Stimulated activated CD4-positive, alpha-beta T cell treated with anti-CD3 and anti-CD28 coated beads, Interleukin-4, amount 100 ng/mL, for 48 hours (primary cell): ENCODE measurements at places on chromosomes 12 and 14.

DNA sequence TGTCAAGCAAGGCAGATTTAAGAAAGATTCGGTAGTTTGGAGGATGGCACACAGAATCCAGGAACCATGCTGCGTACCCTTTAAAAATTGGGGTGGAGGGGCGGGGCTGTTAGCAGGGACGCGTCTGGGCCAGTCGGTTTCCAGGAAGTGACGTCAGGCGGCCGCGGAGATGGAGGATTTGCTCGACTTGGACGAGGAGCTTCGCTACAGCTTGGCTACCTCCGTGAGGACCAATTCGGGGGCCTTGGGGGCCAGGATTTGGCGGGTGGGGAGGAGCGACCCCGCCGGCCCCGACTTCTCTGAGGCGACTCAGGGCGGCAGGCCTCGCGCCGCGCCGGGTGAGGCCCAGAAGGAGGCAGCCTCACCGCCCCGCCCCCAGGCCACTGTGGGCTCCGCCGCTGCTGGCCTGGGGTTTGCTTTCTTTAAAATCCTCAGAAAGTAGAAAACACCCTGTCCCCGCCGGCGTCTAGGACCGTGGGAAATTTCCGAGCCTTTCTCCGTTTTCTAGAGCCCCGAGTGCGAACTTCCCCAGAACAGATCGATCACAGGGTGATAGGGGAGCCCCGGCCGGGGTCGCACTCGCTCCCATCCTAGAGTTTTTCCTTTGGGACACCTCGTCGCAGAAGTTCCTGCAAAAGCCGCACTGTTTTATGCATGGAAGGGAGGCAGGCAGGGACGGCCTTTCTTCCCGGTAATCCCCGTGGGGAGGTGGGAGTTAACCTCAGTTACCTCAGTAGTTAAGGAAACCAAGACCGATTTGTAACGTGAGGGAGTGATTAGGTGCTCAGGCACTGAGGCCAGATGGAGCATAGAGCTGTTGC, at the start of gene IFT43:
IFT43 (plus strand) TSS at position 146 of the 821 bp plus-strand sequence; CDS start at position 170, 24 bp downstream.
- peak; percentile 91 for DNase-seq

GRCh38 chr14:34214961-34215360, 247.1 kb downstream of the SPTSSA start:
- DNase-seq = no peak

GRCh38 chr14:87815121-87815520, 177.9 kb downstream of the GALC start:
- DNase-seq = no peak

GRCh38 chr12:118061011-118061872, at the start of gene WSB2:
Gene WSB2 (minus strand): TSS chr12:118061179. CDS start chr12:118061048, 131 bp downstream.
- DNase-seq = peak; percentile 46

GRCh38 chr12:124396544-124397398, 101.9 kb downstream of the RFLNA start:
- no peak for DNase-seq

GRCh38 chr14:39488600-39488999, 56.4 kb upstream of the FBXO33 start:
- DNase-seq = no peak

DNA sequence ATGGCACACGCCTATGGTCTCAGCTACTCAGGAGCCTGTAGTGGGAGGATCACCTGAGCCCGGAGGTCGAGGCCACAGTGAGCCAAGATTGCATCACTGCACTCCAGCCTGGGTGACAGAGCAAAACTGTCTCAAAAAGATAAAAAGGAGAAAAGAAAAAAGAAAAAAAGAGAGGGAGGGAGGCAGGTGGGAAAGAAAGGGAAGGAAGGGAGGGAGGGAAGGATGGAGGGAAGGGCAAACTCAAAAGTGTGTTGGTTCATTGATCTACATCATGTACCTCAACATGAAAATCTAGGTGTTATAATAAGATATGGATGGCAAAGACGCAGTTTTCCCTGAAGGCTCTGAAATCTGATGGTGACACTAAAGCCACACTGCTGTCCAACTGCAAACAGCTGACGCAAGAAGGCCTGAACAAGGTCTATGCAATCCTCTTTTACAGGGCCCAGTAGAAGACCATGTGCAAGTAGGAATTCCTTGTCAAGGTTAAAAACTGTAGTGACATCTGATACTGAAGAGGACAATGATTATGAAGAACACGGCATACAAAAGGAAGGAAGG, 143.6 kb downstream of the ITPR2 start:
- no peak for DNase-seq

DNA sequence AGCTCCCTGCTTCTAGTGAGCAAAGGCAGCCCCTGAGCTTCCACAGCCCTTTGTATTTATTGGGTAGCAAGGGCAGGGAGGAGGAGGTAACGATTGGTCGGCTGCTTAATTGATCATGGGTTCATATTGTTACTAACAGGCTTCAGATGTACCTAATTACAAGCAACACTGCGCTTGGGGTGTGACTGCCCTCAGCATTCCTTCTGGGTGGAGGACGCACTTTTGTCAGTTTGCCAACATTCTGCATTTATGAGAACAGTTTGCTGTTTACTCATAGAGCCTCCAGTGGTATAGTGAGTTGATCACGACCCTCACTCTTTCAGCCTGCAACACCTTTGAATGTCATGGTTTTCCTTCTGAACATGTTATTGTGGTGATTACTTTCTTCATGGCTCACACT, 9.6 kb downstream of the TSHR start:
- DNase-seq = no peak

DNA sequence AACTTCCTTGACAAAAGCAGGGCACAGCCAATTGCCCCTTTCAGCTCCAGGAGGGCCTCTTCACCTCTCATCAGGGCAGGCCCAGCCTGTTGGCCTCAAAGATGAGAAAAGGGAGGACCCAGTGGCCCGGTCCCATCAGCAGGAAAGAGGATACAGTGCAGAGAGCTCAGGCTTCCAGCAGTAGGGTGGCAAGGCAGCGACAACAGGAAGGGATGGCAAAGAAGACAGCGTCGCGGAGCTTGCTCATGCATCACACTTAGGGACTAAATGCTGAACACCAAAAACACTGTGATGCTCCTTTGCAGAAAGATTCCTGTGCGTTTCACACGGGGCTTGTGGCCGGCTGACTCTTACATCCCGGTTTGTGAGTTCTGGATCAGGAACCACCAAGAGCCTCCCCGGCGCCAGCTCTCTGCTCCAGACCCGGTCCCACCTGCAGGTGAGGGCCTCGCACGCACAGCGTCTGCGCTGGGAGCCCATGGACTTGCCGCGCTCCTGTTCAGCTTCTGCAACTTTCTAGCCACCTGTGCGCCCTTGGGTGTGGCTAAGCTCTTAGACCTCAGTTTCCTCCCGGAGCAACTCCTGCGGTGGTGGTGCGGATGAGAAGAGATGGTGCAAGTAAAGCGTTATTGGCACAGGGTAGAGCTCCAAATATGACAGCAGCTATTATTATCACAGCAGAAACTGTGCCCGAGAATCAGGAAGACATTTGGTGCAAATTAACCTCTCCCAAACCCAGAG, 15.3 kb upstream of the BCL7A start:
- DNase-seq = no peak

DNA sequence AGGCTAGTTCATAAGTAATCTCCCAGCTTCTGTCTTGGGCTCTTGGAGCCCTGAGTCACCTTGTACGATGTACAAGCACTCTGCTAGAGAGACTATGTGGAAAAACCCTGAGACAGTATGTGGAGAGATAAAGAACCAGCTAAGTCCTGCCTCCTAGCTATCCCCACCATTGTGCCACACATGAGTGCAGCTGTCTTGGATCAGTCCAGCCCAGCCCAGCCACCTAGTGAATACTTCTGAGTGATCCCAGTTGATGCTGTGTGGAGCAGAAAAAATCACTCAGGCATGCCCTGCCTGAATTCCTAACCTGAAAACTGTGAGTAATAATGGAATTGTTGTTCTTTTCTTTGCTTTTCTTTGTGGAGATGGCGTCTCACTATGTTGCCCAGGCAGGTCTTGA, 5.1 kb upstream of the SERPINA6 start:
- DNase-seq = no peak
